Breast epithelium (tissue), 4 donors: ENCODE measurements at places on chromosomes 16 and 17. TPM values are rescaled to one million over a fixed set of nuclear protein-coding genes. Genes with fewer than 3 reads are reported as not detected.

Gene ITPRIPL2
- total RNA-seq, result 36.1 TPM

Gene NTN3
- total RNA-seq, result not detected

Gene OR1D2
- not detected for total RNA-seq

Gene DHRS7C
- total RNA-seq, result not detected

Gene OSGIN1
- 3.3 TPM for total RNA-seq

Gene ABCC12
- total RNA-seq, result not detected

Gene EPX
- not detected for total RNA-seq

Gene PTX4
- total RNA-seq, result not detected

Gene HOXB2
- total RNA-seq, result 36.4 TPM

Gene OR1E1
- not detected for total RNA-seq

Gene SLFN12L
- total RNA-seq, result 3.5 TPM

- H3K4me1 ChIP-seq, result no peaks in the 10 kb centered on the region
- H3K36me3 ChIP-seq, result no peaks in the 10 kb centered on the region
- no peaks in the 10 kb centered on the region for H3K27me3 ChIP-seq
- H3K4me3 ChIP-seq, result no peak overlapping the region
- no peak overlapping the region for H3K27ac ChIP-seq
- no peak for DNase-seq
These were observed 4.5 kb upstream of the SNX20 start for GRCh38 chr16:50685462-50686063.

- no peaks in the 10 kb centered on the region for H3K27me3 ChIP-seq
- H3K4me1 ChIP-seq, result no peaks in the 10 kb centered on the region
These were observed 53.3 kb downstream of the RNF112 start for GRCh38 chr17:19464031-19465026.

DNA sequence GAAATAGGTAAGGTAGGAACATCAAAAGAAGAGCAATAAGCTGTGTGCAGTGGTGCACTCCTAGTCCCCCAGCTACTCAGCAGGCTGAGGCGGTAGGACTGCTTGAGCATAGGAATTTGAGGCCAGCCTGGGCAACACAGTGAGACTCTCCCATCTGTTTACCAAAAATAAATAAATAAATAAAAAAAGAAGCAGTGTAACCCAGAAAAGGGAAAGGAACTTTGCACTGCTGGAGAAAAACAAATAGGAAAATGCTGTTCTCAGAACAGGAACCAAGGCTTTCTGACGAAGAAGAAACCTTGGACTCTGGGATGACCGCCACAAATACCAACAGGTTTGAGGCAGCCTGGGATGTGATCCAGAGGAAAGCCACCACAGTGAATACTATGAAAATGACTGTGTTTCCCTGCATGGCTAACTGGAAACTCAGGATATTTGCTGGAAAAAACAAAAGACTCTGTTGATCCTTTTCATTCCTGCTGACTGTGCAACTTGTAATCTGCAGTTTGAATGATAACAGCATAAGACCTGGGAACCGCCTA lies 41.2 kb downstream of the TTC19 start:
- H3K4me3 ChIP-seq, result no peak overlapping the region
- DNase-seq, result peak; percentile 32
- peak overlapping the region; percentile 38 for H3K27ac ChIP-seq

DNA sequence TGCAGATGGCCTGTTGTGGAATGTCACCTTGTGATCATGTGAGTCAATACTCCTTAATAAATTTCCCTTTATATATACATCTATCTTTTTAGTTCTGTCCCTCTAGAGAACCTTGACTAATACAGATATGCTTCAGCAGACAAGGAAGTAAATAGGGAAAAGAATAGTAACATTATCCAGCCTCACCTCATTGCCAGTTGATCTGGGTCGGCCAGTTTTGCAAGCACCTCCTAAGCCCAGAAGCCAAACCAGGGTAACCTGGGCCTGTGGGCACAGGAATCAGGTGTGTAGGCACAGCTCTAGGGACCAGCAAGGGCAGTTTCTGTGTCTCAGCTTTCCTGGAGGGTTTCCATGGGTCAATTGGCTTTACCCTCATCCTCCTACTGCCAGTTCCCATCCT lies 11.9 kb upstream of the CCL17 start:
- no peak overlapping the region for H3K4me3 ChIP-seq
- H3K36me3 ChIP-seq, result no peaks in the 10 kb centered on the region
- peak overlapping the region; percentile 83 for H3K27ac ChIP-seq
- peak; percentile 81 for DNase-seq
- no peaks in the 10 kb centered on the region for H3K27me3 ChIP-seq

DNA sequence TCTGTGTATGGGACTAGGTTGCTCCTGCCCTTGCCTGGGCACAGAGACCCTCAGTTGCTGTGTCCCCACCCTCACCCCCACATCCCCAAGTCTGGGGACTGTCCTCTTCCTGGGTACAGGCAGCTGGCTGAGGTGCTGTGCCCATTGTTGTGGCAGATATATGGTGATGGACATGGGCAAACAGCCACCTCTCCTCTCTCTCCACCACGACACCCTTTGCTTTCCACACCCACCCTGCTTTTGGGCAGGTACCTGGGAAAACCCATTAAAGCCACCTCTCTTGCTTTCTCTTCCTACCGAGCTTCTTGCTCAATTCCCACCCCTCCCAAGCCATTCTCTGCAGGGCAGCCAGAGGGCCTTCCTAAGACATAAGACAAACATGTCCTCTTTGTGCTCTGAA lies 21.7 kb downstream of the TRPV2 start:
- H3K36me3 ChIP-seq, result no peaks in the 10 kb centered on the region
- H3K4me3 ChIP-seq, result no peak overlapping the region
- DNase-seq, result no peak
- H3K27ac ChIP-seq, result no peak overlapping the region
- no peaks in the 10 kb centered on the region for H3K27me3 ChIP-seq

- H3K36me3 ChIP-seq, result peaks cover 5% of the 10 kb centered on the region
- H3K27me3 ChIP-seq, result no peaks in the 10 kb centered on the region
- H3K4me3 ChIP-seq, result no peak overlapping the region
- peak overlapping the region; percentile 89 for H3K27ac ChIP-seq
These were observed 13.8 kb upstream of the DUSP14 start for GRCh38 chr17:37475731-37476420.

GRCh38 chr16:568401-569258 lies 1.1 kb upstream of the PIGQ start:
- no peaks in the 10 kb centered on the region for H3K36me3 ChIP-seq
- peak overlapping the region; percentile 92 for H3K27ac ChIP-seq
- H3K4me3 ChIP-seq, result peak overlapping the region; percentile 90
- no peak for DNase-seq

- no peak overlapping the region for H3K27ac ChIP-seq
- H3K27me3 ChIP-seq, result no peaks in the 10 kb centered on the region
- DNase-seq, result no peak
- H3K4me3 ChIP-seq, result no peak overlapping the region
- H3K36me3 ChIP-seq, result no peaks in the 10 kb centered on the region
These were observed 6.3 kb downstream of the CACNG1 start for GRCh38 chr17:67050471-67051154.

DNA sequence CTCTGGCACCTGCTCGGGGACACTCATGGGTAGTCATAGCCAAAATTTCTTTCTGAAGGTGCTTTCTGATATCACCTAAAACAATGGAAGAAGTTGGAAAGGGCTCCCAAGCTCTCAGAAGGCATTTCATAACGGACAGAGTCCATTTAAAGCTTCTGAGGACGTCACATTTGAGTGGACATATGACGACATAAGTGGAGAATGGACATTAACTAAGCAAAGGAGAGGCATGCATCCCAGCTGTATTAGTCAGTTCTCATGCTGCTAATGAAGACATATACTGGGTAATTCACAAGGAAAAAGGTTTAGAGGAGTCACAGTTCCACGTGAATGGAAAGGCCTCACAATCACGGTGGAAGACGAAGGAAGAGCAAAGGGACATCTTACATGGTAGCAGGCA lies 260.2 kb upstream of the DYNLRB2 start:
- no peaks in the 10 kb centered on the region for H3K27me3 ChIP-seq
- no peak overlapping the region for H3K27ac ChIP-seq
- no peak overlapping the region for H3K4me3 ChIP-seq
- H3K4me1 ChIP-seq, result no peaks in the 10 kb centered on the region
- no peak for DNase-seq

- H3K4me3 ChIP-seq, result no peak overlapping the region
- no peaks in the 10 kb centered on the region for H3K36me3 ChIP-seq
- H3K4me1 ChIP-seq, result no peaks in the 10 kb centered on the region
- no peak for DNase-seq
These were observed 20.8 kb upstream of the MYO15B start for GRCh38 chr17:75566834-75567233.

- no peak overlapping the region for H3K4me3 ChIP-seq
- no peak overlapping the region for H3K27ac ChIP-seq
- H3K4me1 ChIP-seq, result no peaks in the 10 kb centered on the region
- no peaks in the 10 kb centered on the region for H3K27me3 ChIP-seq
- DNase-seq, result no peak
These were observed 224.2 kb downstream of the BCAS3 start for GRCh38 chr17:60901806-60902205.

DNA sequence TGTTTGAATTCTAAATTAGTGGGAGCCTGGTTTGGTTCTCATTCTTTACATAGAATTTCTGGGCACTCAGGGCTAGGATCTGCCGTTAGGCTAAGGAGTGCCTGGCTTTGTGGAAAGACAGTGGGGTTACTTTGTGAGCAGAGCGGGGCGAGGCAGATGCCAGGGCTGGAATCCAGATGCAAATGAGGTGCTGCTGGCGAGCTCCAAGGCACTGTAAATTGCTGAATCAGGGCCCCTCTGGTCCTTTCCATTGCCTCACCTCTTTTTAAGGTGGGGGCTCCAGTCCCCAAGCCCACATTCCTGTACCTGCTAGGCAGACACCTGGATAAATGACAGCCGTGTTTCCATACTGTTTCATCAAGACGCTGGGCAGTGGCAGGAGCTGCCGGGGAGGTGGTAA lies 33.8 kb downstream of the PIPOX start:
- no peak overlapping the region for H3K27ac ChIP-seq
- H3K4me3 ChIP-seq, result no peak overlapping the region
- H3K27me3 ChIP-seq, result no peaks in the 10 kb centered on the region
- H3K36me3 ChIP-seq, result peaks cover 7% of the 10 kb centered on the region
- no peak for DNase-seq
- H3K4me1 ChIP-seq, result no peaks in the 10 kb centered on the region

GRCh38 chr17:79932451-79933306 lies 93.4 kb upstream of the CBX4 start:
- no peaks in the 10 kb centered on the region for H3K27me3 ChIP-seq
- no peak for DNase-seq
- H3K4me1 ChIP-seq, result peaks cover 6% of the 10 kb centered on the region
- H3K36me3 ChIP-seq, result no peaks in the 10 kb centered on the region
- H3K4me3 ChIP-seq, result no peak overlapping the region
- no peak overlapping the region for H3K27ac ChIP-seq

DNA sequence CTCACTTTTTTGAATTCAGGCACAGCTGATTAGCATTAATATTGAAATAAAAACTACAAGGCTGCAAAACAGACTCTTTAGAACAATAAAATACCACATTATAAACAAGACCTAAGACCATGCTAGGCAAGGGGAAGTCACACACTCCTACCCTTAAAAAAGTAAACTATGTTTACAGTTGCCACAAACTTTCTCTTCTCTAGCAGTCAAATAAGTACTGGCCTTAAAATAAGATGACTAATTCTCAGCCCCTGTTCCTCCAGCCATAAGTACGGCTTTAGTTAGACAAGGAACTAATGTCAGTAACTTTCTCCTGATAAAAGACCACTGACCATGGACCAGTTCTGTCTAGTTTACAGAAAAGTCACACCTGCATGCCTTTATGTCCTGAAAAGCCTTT lies 19.5 kb upstream of the CPHXL start:
- DNase-seq, result no peak
- no peaks in the 10 kb centered on the region for H3K4me1 ChIP-seq
- H3K36me3 ChIP-seq, result no peaks in the 10 kb centered on the region
- no peak overlapping the region for H3K27ac ChIP-seq
- no peaks in the 10 kb centered on the region for H3K27me3 ChIP-seq

GRCh38 chr16:23801378-23801777 lies 34.4 kb upstream of the PRKCB start:
- no peak overlapping the region for H3K27ac ChIP-seq
- H3K27me3 ChIP-seq, result no peaks in the 10 kb centered on the region
- H3K36me3 ChIP-seq, result no peaks in the 10 kb centered on the region
- DNase-seq, result peak; percentile 49
- no peaks in the 10 kb centered on the region for H3K4me1 ChIP-seq

DNA sequence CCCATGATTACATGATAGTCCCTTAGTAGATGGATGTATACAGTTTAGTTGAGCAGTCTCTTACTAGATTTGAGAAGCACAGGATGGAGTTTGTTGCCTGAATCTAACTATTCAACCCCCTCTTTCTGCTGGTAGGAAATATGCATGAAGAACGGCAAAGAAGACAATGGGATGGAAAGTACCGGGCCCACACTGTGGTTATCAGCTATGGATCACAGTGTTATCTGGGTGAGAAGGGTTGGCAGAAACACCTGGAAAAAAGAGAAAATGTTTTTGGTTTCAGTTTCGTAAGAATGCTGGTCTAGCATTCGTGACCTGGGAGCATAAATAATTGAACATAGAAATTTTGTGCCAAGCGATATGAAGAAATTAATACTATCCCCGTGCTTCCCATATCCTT lies 53.1 kb downstream of the ANKFN1 start:
- no peak for DNase-seq
- H3K4me3 ChIP-seq, result no peak overlapping the region
- no peaks in the 10 kb centered on the region for H3K27me3 ChIP-seq
- H3K27ac ChIP-seq, result no peak overlapping the region
- H3K36me3 ChIP-seq, result no peaks in the 10 kb centered on the region

- no peaks in the 10 kb centered on the region for H3K36me3 ChIP-seq
- H3K4me1 ChIP-seq, result no peaks in the 10 kb centered on the region
- DNase-seq, result no peak
These were observed 446.1 kb downstream of the SOX9 start for GRCh38 chr17:72566671-72567484.

DNA sequence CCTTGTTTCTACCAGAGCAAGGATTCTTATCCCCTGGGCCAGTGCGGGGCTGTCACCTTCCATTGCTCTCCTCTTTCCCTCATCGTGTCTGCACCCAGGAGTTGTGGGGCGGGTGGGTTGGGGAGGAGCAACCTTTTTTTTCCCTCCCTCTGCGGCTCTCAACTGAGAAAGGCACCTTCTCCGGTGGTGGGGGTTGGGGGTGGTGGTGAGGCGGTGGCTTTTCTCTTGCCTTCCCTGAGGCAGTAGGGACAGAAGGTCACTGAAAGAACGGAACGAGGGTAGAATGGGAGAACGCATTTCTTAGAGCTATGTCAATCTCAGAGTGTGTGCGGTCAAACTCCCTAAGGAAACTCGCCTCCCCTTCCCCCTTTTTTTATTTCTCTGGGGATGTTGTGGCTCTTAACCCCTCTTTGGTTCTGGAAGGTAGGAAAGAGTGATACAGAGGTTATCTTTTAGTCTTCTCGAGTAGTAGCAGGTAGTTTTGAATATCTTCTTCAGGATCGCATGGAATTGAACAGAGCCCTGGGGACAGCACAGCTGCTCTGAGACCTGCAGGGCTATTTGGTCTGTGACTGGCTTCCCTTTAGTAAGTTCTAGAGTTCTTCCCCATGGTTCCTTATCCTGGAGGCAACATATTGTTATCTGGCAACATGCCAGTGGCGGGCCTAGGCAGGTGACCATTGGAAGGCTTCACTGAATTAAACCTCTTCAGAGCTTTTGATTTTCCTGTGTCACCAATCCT lies 994 bp downstream of the CLTC start:
- H3K27ac ChIP-seq, result peak overlapping the region; percentile 98
- H3K36me3 ChIP-seq, result no peaks in the 10 kb centered on the region
- DNase-seq, result no peak
- H3K4me3 ChIP-seq, result peak overlapping the region; percentile 94
- H3K27me3 ChIP-seq, result no peaks in the 10 kb centered on the region
- peaks cover 19% of the 10 kb centered on the region for H3K4me1 ChIP-seq
